NCI-H2107 (cell line): ENCODE measurements at places on chromosomes 2 and 18.

DNA sequence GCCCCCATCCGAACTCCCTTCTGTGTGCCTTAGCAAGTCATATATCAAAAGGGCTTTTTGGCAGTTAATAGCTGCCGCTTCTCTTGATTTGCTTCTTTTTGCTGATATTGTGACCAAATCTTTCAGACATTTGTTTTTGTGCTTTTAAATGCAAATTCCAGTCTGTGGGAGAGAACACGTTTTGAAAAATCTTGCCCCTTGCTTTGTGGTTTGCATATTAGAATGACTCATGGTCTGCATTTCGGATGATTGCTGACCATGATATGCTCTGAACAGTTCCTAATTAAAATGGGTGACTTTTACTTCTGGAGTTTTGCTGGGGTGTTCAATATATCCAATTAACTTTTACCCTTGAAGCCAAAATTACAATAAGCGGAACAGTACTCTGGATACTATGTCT is 58.2 kb upstream of the ST6GAL2 start:
- no peak for DNase-seq

DNA sequence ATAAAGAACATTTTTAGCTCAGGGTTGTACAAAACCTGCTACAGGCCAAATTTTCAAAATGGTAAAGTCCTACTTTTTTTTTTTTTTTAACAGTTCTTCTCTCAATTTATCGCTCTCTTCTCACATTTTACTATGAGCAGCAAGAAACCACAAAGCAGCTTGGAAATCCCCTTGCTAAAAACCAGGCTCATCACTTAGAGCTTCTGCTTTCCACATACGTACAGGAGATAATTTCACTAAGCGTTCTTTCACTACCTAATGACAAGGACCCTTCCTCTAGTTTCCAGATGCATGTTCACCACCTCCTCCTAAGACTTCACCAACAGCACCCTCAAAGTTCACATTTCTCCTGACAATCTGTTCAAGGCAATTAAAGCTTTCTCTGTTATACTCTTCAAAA is 294.9 kb upstream of the CYRIA start:
- DNase-seq: no peak

DNA sequence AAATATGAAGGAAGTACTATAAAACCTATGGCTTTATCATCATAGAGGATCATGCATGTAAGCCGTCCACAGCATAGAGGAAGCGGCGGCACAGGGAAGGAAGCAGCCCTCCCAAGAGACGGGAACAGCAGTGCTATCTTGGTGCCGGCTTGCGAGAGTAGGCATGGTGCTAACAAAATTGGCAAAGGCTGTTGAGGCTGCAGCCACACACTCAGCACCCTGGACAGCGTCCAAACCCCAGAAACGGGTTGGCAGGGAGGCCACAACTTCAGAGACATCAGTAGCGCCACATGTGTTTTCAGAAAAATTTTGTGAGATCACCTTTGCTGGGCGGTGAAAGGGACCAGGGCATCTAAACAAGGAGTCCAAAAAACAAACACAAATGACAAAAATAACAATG is 37.7 kb downstream of the NETO1 start:
- no peak for DNase-seq

- no peak for DNase-seq
Measured at GRCh38 chr2:133362061-133362476, 206.2 kb downstream of the NCKAP5 start.

GRCh38 chr2:223970343-223971128 is 13.3 kb downstream of the MRPL44 start:
- no peak for DNase-seq

- DNase-seq: peak; percentile 9
Measured at GRCh38 chr18:3051718-3052410, 38.9 kb upstream of the LPIN2 start.

- no peak for DNase-seq
Measured at GRCh38 chr18:42051411-42051810, 96.4 kb downstream of the PIK3C3 start.

DNA sequence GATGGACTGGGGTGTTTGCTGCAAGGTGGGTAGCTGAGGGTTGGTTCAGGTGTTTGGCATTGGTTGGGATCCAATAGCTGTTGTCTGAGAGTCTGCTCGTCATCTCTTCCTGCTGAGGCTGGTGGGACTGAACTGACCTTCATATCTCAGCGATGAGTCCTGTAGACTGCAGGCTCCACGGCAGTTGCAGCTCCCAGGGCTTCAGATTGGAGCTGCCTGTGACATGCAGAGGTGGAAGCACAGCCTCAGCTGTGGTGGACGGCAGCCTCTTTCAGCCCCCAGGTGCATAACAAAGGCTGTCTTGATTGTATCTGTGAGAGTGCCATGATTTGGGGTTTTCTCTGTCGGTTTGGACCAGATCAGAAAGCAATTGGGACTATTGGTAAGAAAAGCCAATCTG is 3.9 kb upstream of the IL1R2 start:
- DNase-seq: no peak

DNA sequence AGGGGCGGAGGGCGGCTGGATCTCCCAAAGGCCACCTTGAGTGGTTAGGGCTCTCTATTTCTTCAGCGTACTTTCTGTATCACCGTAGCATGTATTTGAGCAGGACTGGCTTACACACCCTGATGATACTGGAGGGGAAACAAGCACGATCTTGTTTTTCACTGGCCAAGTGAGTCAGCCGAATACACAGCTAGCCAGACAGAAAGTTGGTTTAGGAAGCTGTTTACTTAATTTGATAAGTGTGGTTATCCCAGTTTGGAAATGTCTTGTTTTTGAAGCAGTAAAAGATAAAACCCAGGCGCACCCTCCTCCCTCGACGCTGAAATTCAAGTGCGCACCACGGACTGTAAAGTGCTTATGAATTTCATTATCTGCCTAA is 582 bp downstream of the RIOK3 start:
- no peak for DNase-seq
